Natural killer cell treated with Interleukin-12 subunit alpha and Interleukin-12 subunit beta and Interleukin-15 and Interleukin-18, amount 100 ng/mL, for 72 hours (primary cell): ENCODE measurements at places on chromosomes 3 and 15. TPM values are rescaled to one million over a fixed set of nuclear protein-coding genes. Genes with fewer than 3 reads are reported as not detected.

ST8SIA2 gene
- total RNA-seq, result not detected

DNAH12 gene
- 0.33 TPM for total RNA-seq

TMF1 gene
- total RNA-seq, result 42.2 TPM

SPINT1 gene
- 1.0 TPM for total RNA-seq

MEIS2 gene
- total RNA-seq, result not detected

DNA sequence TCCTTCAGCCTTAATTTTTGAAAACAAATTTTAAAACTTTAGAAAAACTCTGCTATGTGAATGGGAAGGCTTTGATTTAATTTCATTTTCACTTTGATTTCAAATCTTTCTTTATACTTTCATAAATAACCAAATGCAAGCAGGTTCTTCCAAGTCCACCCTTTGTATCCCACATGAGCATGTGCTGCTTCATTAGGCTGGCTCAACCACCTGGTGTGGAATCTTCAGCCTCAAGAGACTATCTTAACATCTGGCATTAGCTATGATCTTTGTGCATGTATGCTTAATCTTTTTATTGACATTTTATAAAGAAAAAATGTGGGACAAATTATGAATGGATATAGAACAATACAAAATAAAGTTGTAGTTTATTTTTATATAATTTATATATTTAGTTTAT lies 81.8 kb upstream of the MLF1 start:
- no peak for DNase-seq

DNA sequence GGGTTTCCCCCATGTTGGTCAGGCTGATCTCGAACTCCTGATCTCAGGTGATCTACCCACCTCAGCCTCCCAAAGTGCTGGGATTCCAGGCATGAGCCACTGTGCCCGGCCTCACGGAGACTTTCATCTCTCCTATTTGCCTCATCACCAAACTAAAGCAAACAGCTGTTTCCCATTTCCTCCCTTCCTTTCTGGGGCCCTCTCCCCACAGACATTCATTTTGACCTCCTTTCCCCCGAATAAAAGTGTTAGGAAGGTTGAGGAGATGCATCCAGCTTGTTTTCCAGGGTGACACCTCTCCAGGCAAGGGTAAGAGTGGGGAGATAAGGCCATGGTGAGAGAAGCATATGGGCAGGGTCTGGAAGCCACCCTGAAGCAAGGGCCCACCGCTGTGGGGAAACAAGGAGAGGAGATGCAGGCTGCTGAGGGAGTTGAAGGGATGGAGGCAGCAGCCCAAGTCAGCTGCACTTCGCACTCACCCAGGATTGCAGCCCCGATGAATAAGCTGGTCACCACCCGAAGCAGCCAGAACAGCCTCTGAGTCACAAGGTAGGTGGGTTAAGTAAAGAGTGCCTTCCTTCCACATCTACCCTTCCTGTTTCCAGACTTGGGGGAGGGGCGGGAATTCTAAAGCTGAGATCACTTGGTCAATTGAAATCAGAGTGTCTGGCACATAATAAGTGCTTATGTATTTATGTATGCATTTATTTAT lies 7.7 kb downstream of the DUOXA2 start:
- no peak for DNase-seq

GRCh38 chr3:191499307-191500080 lies 38.5 kb downstream of the PYDC2 start:
- no peak for DNase-seq

- DNase-seq, result no peak
These were observed 19.3 kb downstream of the TBC1D21 start for GRCh38 chr15:73892446-73893226.

DNA sequence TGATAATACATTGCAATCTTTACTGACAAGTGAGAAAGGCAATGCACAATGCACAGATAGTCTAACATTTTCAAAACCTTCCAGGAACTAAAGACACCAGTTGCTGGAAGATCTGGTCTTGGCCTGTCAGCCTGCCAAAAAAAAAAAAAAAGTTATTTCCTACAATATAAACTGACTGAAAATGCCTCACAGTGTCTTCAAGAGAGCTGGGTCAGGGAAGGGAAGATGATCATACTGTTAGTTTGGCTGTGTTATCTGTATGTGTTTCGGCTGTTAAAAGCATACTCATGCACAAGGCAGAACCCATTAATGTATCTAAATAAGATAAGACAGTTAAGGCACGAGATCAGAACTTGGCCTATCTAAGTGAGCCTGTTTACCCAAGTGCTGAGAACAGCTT lies 673.4 kb downstream of the MECOM start:
- DNase-seq, result no peak

DNA sequence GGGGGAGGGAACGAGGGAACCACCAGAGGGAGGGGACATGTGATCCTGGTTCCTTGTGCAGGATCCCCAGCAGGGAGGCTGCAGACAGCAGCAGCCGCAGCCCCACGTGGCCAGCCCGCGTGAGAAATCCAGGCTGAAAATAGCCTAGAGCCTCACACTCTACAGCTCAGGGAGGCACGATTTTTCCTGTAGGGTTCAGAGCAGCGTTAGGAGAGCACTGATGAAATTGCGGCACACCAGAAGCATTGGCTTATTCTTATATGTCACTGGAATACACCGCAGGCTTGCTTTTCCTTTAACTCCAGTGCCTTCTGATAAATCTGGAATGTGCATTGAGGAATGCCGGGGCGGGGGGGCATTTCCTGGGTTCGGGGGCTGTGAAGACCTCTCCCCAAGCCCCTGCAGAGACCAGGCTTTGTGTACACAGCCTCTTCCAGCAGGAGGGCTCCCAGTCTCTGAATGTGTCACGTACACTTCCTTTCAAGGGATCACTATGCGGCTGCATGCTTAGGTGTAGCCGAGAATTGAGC lies 193.0 kb downstream of the ATP10A start:
- DNase-seq, result no peak

GRCh38 chr3:52134761-52135160 lies 19.5 kb downstream of the POC1A start:
- no peak for DNase-seq
